MV-4-11 (cell line): ENCODE measurements at places on chromosomes 3 and 15.

GRCh38 chr3:14181253-14181652 lies 2.6 kb downstream of the LSM3 start:
- no peak for DNase-seq

GRCh38 chr3:38111696-38112377 lies 25.1 kb downstream of the ACAA1 start:
- no peak for DNase-seq

DNA sequence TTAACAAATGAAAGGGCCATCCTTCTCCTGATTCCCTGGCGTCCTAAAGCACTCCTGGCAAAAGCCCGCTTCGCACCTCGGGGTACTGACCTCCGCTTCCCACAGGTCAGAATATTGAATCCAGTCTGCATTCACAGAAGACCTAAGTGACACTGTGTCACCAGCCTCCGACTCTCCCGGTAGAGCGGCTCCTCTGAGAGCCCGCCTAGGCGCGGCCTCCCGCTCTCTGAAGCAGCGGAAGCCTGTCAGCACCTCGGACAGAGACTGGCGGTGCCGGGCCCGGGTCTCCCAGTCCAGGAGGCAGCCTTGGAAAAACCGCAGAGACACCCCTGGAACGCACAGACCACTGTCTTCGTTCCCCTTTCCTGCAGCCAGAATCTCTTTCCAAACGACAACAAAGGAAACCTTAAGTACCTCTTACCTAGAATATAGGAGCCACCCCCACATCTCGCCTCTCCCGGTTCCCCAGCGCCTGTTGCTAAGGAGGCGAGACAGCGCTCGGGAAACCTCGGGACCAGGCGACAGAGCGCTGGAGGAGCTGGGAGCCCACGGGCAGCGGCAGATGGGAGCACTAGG lies 1.2 kb downstream of the GABRB3 start:
- no peak for DNase-seq

DNA sequence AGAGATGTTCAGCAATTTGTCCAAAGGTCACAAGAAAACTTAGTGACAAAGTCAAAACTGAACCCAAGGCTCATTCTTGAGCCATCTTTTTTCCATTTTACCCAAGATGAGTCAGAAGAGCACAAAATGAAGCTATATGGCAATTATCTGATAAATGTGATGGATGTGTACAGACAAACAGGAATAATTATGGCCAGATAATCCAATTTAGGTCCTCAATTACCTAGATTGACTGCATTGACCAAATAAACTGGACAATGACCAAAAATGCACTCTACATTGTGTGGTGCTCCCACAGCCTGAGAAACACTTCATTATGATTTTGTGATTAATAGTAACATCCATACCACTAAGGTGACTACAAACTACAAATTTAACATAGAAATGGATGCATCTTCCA lies 1105.8 kb downstream of the IGSF11 start:
- DNase-seq, result no peak

- DNase-seq, result no peak
These were observed 46.7 kb downstream of the NIPA2 start for GRCh38 chr15:22885120-22885519.

GRCh38 chr15:57668016-57668415 lies 38.5 kb upstream of the POLR2M start:
- no peak for DNase-seq

GRCh38 chr3:28210968-28211713 lies 30.3 kb upstream of the CMC1 start:
- no peak for DNase-seq

DNA sequence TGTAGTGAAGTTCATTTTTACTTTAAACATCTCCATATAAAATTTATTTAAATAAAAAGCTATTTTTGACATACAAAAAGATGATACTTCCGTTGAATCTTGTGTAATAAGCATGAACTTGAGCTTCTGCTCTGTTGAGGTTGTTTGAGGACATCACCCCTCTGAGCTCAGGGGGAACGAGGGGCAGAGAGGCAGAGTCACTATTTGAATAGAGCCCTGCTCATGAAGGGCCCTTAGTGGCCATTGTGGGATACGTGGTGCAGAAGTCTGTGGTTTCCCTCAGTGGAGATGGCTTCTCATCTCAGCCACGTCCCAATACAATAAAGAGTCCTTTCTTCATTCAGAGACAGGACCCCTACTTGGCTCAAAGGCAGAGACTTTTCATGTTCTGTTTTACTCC lies 10.6 kb downstream of the CEMIP start:
- DNase-seq, result peak; percentile 14

DNA sequence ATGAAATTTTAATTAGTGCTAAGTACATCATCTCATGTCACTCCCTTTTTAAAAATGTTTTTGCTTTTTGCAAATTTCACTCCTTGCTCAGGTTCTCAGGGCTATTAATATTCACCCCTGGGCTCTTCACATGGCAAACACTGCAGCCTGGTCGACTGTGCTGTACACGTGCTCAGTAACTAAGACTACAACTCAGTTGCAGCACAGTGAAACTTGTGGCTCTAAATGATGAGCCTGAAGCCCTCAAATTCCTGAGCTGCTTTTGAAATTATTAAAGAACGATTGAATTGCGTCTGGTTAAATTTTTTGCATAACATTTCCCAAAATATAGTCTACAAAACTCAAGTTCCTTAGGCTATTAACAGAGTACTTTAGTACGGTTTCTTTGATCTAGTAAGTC lies 159.3 kb upstream of the C2CD4B start:
- DNase-seq, result no peak

- no peak for DNase-seq
These were observed 72.0 kb upstream of the KLF13 start for GRCh38 chr15:31254431-31255175.

DNA sequence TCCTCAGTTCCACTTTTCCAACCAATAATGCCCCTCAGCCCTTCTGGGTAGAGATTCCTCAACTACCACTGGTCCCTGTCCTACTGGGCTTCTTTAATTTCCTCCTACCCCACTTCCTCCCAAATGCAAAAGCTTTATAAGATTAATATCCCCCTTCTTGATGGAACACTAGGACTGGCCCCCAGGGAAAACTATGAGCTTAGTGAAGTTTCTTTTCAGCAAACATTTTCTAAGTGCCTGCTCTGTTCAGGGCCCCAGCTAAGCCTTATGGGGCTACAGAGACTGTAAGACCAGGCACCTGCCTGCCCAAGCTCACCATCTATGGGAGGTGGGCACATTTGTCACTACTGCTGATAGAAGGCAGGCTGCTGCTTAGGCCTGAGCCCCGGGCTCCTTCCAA lies 79.4 kb downstream of the RPLP1 start:
- no peak for DNase-seq

DNA sequence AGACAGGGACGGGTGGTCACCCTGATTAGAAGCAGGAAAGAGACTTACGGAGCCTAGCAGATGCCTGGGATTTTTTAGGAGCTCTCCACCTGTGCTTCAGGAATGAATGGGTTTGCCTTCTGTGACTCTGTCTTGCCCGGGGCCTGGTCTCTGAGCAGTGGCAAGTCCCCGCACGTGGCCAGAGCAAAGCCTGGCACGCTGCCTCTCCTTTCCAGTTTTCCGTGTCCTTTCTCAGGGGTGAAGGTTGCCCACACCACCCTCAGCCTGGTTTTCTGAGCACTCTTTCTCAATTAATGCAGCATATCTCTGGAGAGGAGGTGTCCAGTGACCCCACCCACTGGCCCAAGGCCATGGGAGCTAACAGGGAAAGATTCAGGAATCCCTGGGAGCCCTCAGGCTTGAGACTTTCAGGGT lies 14.5 kb upstream of the CHST14 start:
- no peak for DNase-seq
